Activated T-helper 17 cell treated with anti-CD3 and anti-CD28 coated beads, Interleukin-2, amount 50 U/mL, for 72 hours (primary cell): ENCODE measurements at places on chromosomes 3 and 15. TPM values are rescaled to one million over a fixed set of nuclear protein-coding genes. Genes with fewer than 3 reads are reported as not detected.

Gene FAM107A
- not detected for total RNA-seq

Gene FRMD4B
- 16.6 TPM for total RNA-seq

Gene PROS1
- total RNA-seq: 1.1 TPM

Gene NOP10
- 150 TPM for total RNA-seq
